ENCODE measurements at places on chromosomes 16 and 17. TPM values are rescaled to one million over a fixed set of nuclear protein-coding genes. Genes with fewer than 3 reads are reported as not detected.

GRCh38 chr17:49705254-49705653 is 2.5 kb downstream of the SLC35B1 start:
- DNase-seq = no peak

DNA sequence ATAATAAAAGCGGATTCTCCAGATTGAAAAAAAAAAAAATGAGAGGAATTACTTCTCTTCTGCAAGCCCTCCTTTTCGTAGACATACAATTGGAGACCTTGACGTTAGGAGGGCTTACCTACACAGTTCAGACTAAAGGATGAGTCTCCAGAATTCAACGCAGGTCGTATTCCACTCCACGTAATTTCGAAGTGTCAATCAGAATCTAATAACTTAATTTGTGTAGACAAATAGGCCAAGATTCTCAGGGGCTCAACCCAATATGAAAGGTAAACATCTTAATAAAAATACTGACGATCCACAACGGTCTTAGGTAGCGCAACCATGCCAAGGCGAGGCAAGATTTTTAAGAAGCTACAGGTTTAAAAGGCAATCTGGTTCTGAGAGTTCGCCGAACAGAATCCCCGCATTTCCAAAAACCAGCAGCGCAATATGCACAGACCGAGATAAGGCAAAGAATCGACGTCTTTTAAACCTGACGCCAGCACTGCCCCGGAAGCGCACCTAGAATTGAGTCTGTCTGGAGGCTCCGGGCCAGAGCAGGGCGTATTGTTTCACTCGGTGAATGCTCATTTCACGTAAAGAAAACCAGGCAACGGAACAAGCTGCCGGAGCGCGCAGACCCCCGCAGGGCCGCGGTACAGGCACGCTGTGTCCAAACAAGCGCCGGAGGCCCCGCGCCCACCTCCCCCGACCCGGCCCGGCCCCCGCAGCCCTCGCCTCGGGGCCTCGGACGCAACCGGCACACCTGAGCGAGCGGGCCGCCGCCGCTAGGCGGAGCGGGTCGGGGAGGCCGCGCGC is 623 bp downstream of the MBTPS1 start:
- DNase-seq = no peak

GRCh38 chr17:82031303-82031884 is at the start of gene RAC3:
Gene RAC3 (plus strand): TSS chr17:82031678. CDS start chr17:82031762, 84 bp downstream.
- peak; percentile 39 for DNase-seq

DNA sequence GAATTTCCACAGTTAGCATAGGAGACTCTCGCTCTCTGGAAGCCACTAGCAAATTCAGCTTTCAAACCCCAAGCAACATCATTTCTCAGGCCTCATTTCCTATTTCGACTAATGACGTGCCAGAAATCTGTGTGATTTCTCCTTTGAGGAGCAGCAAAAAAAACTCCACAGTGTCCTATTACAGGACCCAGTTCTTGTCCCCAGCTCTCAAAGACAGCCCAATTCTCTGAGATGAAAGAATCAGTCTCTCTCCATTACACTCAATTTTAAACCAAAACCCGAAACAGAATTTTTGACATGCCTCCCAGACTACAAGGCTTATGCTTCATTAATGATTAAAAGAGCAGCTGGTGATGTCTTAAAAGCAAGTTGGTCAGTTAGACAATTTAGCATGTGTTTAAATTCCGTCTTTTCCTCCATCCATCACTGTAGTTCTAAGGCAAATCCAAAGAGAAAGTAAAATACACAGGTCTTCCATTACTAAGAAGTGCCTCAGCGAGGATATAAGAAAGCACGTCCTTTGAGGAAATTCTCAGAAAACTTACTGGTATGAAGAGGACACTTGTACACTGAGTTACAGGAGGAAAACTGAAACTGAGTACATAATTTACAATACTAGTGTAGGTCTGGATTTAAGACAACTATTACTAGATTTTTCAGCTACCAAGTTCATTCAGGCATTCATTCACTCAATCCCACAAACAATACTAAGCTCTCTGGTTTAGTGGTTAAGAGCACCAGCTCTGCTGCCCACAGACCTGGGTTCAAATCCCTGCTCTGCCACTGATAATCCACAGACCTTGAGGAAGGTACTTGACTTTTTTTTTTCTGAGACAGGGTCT is 12.5 kb downstream of the TOM1L2 start:
- DNase-seq = no peak

DNA sequence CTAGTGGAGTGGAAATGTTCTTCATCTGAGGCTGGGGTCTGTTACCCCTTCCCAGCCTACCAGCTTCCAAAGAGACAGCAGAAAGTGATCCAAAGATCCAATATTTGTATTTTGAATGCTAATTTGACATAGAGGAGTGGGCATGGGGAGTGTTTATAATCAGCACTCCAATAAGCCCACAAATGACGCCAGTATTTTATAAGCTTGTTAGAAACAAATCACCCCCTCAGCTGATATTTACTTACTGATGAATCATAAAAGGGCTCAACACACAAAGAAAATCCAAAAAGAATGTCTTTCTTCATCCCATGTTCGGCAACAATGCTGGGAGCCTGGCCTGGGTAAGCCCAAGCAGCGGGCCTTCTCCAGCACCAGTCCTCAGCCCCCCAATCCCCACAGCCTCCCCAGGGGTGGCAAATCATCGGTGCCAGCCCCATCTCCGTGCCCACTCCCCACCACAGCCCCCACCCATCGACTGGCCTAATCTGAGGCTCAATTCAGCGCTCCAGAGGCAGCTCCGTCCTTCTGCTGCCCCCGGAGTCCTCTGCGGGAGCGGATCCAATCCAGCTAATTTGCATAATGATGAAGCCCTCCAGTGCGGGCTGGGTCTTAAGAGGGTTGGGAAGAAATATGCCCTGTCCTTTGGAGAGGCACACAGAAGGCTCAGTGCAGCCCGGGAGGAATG is 169.5 kb downstream of the C16orf78 start:
- no peak for DNase-seq

GRCh38 chr17:28225271-28225670 is 93.7 kb upstream of the TMEM97 start:
- DNase-seq = no peak

The SLC6A2 gene
- total RNA-seq = 0.50 TPM

DNA sequence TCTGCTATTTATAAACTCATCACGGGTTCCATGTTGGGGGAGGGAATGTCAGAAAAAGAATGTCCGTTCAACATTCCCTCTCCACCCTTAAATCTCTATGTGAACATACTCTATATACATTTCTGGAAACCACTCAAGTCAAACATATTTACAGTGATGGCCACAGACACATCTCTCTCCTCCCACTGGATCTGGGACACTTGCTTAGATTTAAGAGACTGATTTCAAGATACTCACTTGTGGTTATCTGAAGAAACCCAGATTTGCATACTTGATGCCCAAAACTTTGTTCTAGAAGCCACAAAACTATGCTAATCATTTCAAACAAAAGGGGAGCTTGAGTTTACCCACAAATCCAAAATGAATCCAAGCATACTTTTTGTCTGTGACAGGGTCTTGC is 182.9 kb upstream of the SOX9 start:
- no peak for DNase-seq

The LDHD gene
- total RNA-seq = 1.1 TPM

DNA sequence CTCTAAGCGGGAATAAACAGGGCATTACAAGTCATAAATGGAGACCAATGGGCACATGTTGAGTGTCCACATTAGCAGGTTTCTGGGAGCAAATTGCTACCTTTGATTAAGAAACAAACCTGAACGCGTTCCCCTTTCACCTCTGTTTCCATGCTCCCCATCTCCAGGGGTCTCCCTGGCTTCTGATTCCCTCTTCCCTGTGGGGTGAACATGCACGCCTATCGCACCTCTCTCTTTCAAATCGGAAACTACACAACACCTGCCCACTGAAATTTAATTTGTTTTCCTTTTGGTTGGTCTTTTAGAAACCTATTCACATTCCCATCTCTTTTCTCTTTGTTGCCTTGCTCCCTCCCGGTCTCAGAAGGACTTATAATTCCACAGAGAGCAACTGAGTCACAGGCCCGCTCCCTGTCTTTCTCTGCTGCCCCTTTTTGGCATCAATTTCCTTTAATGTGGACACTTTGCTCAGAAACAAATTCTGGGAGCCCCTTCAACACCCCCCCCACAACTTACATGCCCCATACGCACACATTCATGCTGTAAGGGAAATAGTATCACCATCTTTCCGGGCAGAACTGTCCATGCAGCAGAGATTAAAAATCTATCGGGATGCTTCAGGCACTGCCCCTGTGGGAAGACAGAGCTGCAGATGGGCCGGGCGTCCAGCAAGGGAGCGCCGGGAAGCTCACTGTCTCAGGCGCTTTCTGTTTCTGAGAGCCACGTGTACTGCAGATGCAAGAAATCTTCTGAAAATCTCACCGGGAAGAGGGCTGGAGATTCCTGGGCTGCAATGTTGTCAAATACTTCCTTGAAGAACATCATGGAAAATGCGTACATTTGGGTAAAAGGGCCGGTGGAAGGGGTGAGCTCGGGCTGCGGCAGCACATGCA is 7.2 kb upstream of the FOXF1 start:
- DNase-seq = no peak

GRCh38 chr16:30604316-30604947 is 5.8 kb downstream of the ZNF689 start:
- no peak for DNase-seq

The ABCC11 gene
- total RNA-seq = 0.83 TPM

The KIAA0513 gene
- total RNA-seq = 4.3 TPM

- DNase-seq = no peak
These were observed 23.5 kb downstream of the XPO6 start for GRCh38 chr16:28188085-28188916.

The TMEM100 gene
- total RNA-seq = not detected

All from PC-9 (cell line).